Activated gamma-delta T cell treated with Interleukin-2 at 50 U/mL for 16 hours (primary cell): ENCODE measurements at places on chromosomes 2 and 18.

- no peak for DNase-seq
Measured at GRCh38 chr2:192201116-192201515, 6.4 kb upstream of the TMEFF2 start.

- no peak for DNase-seq
Measured at GRCh38 chr2:138502255-138503086, 901 bp downstream of the SPOPL start.

GRCh38 chr18:58402247-58402646 lies 226.6 kb downstream of the ALPK2 start:
- DNase-seq = no peak

DNA sequence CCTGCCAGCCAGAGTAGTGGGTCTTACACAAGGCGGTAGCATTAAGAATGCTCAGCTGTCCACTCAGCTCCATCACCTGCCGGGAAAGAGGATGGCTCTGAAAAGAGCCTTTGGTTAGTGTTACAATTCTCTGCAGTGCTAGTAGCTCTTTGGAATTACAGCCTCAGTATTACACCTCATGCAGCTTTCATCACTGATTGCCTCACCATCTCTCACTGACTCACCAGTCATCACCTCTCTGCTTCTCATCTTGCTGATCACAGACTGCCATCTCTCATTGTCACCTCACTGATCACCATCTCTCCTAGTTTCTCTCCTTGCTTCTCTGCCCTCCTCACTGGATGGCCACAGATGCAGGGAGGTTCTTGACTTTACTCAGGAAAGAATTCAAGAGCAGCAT lies 573.5 kb upstream of the SETBP1 start:
- no peak for DNase-seq

GRCh38 chr2:64992218-64992617 lies 3.0 kb downstream of the SLC1A4 start:
- DNase-seq = no peak

GRCh38 chr2:172273910-172274571 lies 153.3 kb upstream of the ITGA6 start:
- peak; percentile 10 for DNase-seq

DNA sequence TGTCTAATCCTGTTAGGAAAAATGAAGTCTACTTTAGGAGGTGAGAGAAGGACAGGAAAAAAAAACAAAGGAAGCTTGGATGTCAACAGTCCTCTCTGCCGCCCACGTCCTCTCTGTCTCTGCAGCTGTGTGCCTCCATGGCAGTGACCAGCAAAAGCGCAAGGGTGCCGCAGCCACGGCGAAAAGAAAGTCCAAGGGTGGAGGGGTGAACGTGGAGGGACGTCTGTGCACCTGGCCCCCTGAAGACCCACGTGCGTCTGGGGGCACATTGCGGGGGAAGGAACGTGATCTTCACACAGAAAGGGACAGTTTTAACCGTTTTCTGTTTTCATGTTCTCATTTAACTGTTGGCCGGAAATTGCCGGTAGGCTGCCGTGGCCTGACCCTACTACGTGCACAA lies 152.7 kb downstream of the MBP start:
- DNase-seq = no peak

DNA sequence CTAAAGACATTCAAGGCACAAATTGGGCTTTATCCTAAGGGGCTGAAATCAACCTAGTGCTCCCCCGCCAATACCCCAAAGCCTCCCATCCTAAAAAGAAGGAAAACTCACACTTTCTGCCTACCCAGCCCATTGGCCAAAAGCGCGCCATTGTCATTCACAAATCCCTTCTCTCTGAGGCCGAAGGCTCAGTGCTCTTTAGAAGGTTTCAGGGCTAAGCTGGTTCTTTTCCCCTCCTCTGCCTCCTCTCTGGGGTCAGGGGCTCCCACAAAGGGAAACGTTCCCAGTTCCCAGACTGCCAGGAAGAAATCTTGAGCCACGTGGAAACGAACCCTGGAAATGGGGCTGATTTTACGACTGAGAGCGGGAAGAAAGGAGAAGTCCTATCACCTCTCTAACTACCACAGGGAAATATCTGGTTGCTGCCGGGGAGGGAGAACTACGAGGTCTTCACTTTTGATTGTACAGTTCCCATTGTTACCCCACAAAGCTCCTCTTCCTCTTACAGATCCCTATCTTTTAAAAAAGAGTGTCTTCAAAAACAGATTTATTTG lies 1.7 kb upstream of the SKOR2 start:
- no peak for DNase-seq

GRCh38 chr2:172481507-172482262 lies 54.3 kb downstream of the ITGA6 start:
- no peak for DNase-seq

DNA sequence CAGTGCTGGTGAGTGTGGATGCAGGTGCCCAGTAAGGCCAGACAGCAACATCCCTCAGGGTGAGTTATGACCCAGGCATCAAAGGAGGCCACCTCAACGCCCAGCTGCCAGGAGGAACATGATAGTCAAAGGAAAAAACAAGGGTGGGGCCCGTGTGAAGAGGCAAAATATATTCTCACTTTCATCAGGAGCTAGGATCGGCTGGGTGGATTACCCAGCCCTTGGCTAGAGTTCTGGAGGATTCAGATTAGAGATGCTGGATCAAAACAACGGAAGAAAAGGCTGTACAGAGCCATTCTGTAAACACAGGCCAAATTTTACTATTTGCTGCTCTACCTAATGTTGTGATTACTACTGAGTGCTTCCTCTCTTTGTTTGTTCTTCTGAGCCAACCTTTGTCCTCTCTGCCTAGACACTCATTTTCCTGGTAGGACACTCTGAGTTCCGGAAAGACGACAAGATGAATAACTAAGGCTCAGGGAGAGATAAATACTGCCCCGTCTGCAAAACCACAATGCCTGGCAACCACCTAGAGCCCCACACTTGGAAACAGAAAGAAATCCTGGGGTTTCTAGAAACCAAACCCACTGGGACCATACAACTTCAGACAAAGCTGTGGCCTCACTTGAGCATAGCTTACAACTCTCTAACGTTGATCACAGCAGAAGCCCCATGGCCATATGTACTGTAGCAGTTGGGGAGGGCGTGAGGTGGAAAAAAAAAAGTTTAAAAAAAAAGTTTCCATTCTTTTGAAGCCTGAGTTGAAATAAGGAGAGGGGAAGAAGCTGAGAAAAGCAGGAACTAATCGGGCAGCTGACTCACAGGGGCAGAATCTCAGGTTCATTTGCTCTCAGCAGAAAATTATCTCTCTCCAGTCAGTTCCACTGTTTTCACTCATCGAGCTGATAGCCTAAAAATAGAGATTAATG lies 17.8 kb upstream of the PMAIP1 start:
- no peak for DNase-seq

DNA sequence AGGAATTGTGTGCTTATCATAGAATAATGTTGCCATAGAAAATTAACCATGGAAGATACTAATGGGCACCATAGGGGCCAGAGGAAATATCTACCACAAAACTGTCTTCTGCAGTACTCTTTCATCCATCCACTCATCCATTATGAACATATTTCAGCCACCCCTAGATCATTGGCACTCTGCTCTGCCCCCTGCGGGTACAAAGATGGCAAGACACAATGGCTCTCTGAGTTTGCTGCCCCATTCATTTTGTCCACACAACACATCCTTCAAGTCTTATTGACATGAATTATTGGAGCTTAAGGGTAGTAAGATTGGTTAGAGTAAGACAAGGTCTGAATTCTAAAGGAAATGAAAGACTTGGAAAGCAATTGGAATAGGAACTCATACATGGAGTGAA lies 1224.7 kb upstream of the CELF4 start:
- no peak for DNase-seq

- no peak for DNase-seq
Measured at GRCh38 chr18:14174706-14175085, 42.5 kb upstream of the ZNF519 start.

GRCh38 chr2:120357768-120358167 lies 11.8 kb downstream of the INHBB start:
- DNase-seq = no peak

DNA sequence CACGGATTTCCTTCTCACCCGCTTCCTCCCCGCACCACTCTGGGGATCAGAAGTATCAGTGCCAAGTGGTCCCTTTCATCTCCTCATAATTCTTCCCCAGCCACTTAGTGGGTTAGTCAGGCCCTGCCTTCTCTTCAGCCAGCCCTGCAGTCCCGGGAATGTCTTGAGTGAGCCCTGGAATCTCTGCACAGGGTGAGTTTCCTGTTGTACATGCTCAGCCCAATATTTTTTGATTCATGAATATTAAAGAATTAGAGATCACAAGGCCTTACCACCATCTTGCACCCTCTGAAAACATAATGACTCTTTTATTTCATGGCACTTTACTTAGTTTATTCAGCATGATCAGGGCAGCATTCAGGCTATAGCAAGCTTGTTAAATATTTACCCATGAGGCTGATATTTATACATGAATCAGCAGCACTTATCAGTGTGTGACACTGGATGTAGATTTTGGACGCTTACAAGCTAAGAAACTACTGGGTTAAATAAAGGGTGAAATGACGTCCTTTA lies 159.4 kb upstream of the FOSL2 start:
- no peak for DNase-seq

DNA sequence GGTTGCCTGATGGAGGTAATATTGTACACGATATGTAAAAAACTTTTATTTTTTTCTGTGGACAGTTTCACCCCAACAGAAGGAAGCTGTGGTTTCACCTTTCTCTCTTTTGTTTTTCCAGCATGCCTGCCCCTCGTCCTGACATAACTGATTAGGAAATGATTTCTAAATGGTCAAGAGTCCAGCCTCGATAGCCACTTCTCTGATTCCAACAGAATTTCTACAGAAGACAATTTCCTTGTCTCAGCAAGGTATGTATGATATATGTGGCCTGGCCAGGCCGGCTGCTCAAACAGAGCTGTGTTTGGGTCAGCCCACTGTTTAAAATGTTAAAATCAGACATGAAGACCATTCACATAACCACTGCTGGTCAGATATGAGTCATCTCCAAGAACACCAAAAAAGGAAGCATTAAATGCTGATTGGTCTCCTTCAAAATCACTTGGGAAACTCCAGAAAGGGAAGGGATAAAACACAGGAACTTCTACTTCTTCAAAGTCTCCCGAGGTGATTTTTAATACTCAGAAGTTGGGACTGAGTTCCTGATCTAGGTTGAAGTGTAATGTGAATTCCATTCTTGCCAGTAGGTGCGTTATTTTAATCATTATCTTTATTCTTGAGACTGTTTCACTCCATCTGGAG lies 22.3 kb downstream of the ATP8B1 start:
- no peak for DNase-seq

- no peak for DNase-seq
Measured at GRCh38 chr2:99698896-99699295, 209.1 kb upstream of the REV1 start.

DNA sequence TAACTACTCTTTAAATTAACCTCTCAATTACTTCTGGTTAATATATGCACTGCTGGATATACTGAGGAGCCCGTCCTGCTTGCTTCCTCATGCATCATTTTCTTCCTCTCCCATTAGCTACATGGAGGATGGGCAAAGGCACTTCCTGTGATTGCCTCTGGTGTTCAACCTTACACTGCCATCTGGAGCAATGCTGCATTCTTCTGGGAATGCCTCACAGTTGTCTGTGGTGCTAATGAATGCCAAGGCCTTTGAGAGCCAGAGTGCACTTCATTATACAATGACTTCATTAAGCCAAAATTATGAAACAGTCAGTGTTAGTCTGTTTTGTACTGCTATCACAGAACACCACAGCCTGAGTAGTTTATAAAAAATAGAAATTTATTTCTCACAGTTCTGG lies 134.8 kb upstream of the DOCK10 start:
- DNase-seq = no peak

DNA sequence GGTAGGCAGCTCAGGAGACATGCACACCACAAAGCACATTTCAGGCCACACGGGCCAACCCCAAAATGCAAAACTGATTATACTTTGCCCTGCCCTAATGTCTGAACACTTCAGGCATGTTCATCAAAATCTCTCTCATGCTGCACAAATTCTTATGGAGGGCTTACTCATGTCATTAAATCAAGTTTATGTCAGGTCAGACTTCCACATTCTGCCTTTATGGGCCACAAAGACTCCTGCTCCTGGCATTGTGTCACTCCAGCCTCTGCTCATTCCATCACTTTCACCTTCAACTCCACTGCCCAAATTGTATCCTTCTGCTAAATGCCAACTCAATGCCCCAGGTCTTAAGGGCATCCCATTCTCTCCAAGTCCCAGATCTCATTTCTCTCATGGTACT lies 9.2 kb downstream of the UXS1 start:
- DNase-seq = no peak

GRCh38 chr2:29446847-29447246 lies 331.6 kb downstream of the CLIP4 start:
- DNase-seq = no peak

DNA sequence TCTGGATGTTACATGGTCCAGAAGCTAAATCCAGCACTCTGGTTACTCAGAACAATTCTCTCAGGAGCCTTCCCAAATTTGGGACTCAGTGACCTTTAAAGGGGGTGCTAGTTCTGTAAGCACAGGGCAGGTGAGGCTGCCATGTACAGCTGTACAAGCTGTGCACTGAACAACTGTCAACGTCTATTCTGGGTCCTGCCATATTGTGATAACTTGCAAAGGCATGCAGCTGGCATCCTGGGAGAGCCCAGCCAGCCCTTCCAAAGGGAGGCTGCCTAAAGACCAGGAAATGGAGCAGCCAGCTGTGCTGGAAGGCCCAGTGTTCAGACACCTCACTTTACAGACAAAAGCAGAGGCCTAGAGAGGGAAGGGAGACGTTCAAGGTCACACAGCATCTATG lies 204.8 kb downstream of the KLHL29 start:
- no peak for DNase-seq

DNA sequence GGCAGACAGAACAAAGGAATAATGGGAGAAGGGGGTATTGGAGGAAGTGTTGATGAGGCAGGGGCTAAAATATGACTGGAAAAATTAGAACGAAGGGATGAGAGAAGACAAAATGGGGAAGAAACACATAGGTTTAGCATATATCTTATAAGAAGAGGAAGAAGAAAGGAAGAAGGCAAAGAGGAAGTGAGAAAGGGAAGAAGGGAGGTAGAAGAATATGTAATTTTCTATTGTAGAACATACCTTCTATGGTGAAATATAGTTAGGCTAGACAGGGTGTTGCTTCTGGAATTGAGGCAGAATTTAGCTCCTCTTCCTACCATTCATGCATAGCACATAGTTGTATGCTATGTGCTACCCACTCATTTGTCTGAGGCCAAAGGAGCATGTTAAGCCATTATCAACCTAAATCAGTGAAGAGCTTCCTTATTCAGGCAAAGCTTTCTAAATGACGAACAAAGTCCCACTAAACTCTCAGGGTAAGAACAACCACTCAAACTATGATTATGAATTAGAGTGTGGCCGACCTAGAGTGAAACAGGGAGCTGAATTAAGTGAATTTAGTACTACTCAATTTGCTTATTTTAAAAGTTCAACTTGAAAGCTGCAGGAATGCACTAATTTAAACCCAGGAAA lies 180.9 kb upstream of the GALNT5 start:
- DNase-seq = no peak
